Stimulated activated CD4-positive, alpha-beta T cell treated with anti-CD3 and anti-CD28 coated beads, Interleukin-4, amount 100 ng/mL, for 48 hours (primary cell): ENCODE measurements at places on chromosomes 2 and 18.

GRCh38 chr18:49817947-49818346, 4.6 kb upstream of the ACAA2 start:
- DNase-seq = no peak

GRCh38 chr2:111243295-111243694, 122.6 kb downstream of the BCL2L11 start:
- DNase-seq = no peak

DNA sequence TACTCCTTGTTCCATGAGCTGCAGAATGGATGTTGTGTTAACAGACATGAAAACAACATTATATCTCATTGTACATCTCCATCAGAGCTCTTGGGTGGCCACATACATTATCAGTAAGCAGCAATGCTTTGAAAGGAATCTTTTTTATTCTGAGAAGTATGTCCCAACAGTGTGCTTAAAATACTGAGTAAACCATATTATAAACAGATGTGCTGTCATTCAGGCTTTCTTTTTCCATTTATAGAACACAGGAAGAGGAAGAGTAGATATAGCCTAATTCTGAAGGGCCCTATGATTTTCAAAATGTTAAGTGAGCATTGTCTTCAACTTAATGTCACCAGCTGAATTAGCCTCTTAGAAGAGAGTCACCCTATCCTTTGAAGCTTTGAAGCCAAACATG, 44.3 kb upstream of the CABYR start:
- no peak for DNase-seq

- DNase-seq = no peak
Measured at GRCh38 chr18:31065036-31065773, 22.7 kb upstream of the DSC3 start.

DNA sequence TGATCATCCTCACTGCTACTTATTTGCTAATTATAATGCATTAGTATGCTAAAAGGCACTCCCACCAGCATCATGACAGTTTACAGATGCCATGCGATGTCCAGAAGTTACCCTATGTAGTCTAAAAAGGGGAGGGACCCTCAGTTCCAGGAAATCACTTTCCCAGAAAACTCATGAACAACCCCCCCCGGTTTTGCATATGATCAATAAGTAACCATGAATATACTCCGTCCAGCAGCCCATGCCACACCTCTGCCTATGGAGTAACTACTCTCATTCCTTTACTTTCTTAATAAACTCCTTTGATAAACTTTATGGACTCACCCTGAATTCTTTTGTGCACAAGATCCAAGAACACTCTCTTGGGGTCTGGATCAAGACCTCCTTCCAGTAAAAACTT, 86.8 kb downstream of the MALT1 start:
- DNase-seq = no peak

GRCh38 chr2:28510184-28510583, 14.3 kb downstream of the PLB1 start:
- DNase-seq = no peak

DNA sequence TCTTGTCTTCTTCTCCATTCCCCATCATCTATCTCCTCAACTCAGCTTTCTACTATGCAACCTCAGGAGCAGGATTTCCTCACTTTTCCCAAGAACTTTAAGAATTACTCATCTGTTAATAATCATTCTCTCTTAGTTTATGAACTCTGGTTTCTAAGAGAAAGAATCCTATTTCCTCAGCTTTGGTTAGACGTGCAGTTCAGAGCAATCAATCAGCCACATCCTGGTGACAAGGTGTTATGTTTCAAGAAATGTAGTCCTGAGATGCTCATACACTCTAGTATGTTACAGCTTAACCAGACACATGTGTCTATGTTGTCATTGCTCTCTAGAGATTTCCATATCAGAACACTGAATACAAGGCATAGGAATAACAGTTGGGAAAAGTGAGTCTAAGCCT, 277.9 kb downstream of the MBD2 start:
- no peak for DNase-seq

DNA sequence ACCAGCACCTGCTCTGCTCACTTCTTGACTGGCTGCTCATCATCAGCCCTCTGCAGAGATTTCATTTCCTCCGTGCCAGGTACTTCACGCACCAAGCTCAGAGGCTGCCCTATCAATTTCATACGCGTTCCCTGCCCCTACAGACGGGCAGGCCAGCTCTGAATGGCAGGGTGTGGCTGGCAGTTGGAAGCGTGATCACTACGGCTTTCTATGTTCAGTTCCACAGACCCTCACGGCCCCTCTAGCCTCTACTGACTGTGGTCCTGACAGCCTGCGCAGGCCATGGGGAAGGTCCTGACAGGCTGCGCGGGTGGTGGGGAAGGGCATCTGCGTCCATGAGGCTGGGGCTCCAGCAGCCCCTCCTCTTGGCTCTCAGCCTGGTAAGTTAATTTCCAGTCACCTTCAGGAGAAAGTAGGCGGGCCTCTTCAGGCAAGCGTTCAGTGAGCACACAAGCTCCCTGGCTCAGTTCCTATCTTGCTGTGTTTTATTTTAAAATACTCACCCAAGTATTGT, 154.8 kb downstream of the ZNF236 start:
- DNase-seq = no peak

GRCh38 chr2:178114462-178114861, 2.2 kb downstream of the RBM45 start:
- no peak for DNase-seq

- DNase-seq = no peak
Measured at GRCh38 chr2:217364224-217364623, 504.4 kb upstream of the TNP1 start.

- DNase-seq = no peak
Measured at GRCh38 chr2:221254299-221254698, 317.8 kb downstream of the EPHA4 start.

DNA sequence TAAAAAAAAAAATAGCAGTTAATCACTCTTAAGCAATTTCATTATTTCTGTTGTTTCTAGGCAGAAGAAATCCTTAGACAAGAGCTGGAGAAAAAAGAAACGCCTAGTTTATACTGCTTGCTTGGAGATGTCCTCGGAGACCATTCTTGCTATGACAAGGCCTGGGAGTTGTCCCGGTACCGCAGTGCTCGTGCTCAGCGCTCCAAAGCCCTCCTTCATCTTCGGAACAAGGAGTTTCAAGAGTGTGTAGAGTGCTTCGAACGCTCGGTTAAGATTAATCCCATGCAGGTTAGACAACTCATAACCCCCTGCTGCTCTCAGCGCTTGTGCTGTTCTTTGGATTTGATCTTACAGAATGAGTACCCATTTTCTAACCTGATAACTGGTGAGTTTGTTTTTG, 130.4 kb downstream of the TTC27 start:
- DNase-seq = no peak

DNA sequence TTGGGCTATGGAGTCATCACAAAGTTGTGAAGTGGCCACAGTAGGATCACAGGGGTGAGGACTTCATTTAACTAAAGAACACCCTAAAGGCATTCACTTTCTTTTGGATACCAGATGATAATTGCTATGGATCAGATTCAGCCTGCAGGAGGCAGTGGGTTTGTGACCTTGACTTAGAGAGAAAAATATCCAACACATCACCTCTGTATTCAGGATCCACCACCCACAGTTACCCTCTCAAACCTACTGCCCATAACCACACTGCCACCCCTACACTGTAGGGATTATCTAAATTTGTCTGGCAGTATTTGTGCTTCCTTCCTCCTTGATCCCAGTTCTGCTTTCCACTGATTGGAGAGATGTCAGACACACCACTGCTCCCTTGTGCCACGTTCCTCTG, 269.4 kb downstream of the MYCN start:
- no peak for DNase-seq

GRCh38 chr18:6374340-6374739, 40.4 kb downstream of the L3MBTL4 start:
- no peak for DNase-seq

DNA sequence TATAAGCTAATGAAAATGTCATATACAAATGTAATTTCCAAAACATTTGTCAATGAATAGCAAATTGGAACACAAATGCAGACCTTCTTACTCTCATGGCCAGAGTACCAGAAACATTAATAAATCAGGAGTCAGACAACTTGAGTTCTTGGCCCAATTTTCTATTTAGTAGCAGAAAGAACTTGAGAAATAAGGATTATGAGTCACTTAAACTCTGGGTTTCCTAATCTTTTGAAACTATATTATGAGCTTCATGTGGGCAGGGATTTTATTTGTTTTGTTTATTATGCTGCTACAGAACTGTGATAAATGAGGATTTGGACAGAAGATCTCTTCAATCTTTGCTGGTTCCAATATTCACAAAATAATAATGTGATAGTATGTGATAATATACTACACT, 686.7 kb downstream of the NR4A2 start:
- DNase-seq = no peak

DNA sequence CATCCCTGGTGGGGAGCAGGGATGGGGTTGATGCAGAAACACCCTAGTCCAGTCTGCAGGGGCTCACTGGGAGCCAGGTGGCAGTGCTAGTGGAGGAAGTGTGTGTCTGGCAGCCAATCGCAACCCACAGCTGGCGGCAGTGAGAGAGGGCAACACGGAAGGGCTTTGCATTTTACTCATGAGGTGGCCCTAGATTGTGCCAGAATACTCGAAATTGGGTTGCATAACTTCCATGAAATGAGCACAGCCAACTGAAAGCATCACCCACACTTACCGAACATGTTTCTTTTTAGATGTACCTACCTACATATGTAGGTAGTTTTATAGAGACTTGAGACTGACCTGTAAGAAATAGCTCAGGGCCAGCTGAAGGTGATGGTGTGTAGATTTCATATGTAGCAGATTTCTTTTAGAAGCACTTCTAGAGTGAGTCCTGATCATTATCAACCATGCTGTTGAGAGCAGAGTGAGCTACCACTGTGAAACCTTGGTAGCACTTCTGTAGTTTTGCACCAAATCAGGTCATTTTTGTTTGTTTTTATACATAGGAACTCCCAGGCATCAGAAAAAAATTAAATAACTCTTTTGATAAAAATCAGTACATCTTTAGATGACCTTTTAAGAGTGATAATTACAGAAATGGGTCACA, 13.0 kb downstream of the IL18R1 start:
- peak; percentile 11 for DNase-seq

DNA sequence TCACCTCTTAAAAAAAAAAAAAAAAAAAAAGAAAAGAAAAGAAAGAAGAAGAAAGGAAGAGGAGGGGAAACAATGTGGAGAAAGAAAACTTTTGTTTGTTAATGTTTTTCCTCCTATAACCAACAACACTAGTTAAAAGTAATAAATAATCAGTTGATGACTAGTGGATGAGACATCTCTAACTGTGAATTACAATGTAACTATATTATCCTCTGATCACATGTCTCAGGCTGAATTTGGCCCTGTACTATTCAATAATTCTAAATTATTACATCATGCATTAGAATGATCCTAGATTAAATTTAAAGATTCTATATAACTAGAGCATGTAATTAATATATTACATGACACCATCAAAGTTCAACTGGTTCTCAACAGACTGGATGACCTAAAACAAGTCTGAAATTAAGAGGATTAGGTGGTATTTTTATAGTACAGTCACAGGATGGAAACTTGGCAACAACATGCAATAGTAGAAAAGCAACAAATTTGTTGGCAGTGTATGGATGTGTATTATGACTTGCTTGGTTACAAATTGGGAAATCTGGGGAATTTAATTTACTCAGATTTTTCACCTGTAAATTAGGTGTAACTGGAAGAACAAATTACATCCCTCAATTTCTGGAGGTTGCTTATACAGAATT, 269.3 kb upstream of the SETBP1 start:
- no peak for DNase-seq

DNA sequence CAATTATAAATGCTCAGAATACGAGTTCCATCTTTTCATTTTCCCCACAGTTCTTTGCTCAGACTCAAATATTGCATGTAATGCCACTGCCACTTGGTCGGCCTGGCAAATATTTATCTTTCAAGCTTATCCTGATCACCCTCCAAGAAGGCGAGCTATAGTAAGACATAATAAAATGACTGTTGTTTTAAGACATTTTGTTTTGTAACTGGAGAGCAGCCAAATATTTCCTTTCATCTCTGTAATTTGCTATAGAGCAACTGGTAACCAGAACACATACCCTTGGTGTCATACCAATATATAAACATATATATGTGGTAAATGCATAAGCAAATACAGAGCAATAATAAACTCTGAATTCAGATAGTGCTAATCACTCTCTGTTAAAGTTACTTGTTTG, 7.3 kb upstream of the ATL2 start:
- DNase-seq = no peak

- no peak for DNase-seq
Measured at GRCh38 chr18:55089610-55090009, 130.3 kb upstream of the CCDC68 start.

- no peak for DNase-seq
Measured at GRCh38 chr2:135091681-135092080, 39.6 kb downstream of the RAB3GAP1 start.

GRCh38 chr18:74896390-74896991, 298.8 kb downstream of the ZNF407 start:
- no peak for DNase-seq

- no peak for DNase-seq
Measured at GRCh38 chr2:170950221-170950761, 21.2 kb downstream of the GORASP2 start.

- DNase-seq = no peak
Measured at GRCh38 chr2:177072090-177072489, 140.5 kb upstream of the HNRNPA3 start.

DNA sequence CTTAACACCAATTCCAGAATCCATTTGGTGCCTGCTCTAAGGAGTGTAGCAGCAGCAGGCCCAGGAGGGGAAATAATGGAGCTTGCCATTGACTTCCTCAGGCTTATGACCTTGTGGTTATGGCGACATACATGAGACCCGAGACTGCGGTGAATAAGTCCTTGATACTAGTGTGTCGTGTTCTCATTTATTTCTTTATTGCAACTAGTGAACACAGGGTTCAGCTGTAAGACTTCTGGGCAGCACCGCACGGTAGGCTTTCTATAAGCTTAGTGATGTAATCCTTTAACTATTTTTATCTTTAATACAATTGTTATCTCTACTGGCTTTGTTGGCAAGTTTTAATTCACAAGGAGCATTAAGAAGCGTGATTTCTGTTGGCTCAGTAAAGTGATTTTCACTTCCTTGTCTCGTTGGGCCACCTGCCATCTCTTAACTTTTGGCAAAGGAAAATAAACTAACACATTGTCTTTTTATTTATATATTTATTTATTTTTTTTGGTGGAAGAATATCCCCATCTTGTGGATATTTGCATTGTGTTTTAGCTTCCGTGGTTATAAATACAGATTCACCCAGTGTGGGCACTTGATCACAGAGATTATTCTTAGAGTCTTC, 139.8 kb downstream of the LTBP1 start:
- no peak for DNase-seq

DNA sequence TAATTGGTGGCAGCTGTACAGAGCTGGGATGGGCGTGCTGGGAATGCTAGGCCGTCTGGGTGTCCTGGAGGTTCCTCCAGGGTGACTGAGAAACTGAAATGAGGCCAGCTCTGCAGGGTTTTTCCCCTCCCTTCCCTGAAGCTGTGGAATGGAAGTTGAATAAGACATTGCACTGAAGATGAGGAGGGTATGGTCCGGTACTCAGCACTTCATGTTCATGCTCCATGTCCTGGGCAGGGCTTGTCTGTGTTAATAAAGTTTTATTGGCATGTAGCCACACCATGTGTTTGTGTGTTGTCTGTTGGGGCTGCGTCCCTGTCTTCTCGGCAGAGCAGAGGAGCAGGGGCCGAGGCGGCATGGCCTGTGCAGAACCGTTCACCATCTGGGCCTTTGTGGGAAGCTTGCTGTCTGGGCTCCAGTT, 154.0 kb downstream of the LDLRAD4 start:
- no peak for DNase-seq

GRCh38 chr2:3801506-3801905, 98.1 kb downstream of the DCDC2C start:
- DNase-seq = no peak
